IPS-NIHi11 (cell line): ENCODE measurements at places on chromosomes 7 and 10.

GRCh38 chr7:129167817-129168216 is 20.6 kb upstream of the SMO start:
- DNase-seq = no peak

GRCh38 chr10:80356989-80357850 is 639 bp downstream of the DYDC2 start:
- DNase-seq = peak; percentile 49

GRCh38 chr7:136998495-136998894 is 130.0 kb downstream of the CHRM2 start:
- no peak for DNase-seq

DNA sequence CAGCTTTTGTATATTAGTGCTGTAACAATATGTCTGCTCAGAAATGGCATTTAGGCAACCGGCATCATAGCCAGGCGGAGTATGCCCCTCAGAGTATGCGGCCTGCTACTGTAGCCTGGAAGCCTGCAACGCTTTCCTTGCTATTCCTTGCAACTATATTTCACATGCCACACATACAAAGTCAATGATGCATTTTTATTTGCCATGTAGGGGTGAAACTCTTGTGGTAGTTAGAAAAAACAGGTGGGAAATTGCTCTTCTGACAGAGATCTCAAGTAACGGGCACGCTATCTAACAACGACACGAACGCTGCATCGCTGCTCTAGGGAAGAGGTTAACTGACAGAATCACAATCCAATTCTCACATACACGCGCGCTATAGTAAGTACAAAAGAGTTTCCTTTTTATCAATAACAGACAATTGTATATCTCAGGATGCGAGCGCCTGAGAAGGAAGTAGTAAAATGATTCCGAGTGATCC is 5.9 kb downstream of the EBF3 start:
- DNase-seq = no peak

GRCh38 chr7:152891160-152891621 is 131.6 kb downstream of the ACTR3B start:
- no peak for DNase-seq

DNA sequence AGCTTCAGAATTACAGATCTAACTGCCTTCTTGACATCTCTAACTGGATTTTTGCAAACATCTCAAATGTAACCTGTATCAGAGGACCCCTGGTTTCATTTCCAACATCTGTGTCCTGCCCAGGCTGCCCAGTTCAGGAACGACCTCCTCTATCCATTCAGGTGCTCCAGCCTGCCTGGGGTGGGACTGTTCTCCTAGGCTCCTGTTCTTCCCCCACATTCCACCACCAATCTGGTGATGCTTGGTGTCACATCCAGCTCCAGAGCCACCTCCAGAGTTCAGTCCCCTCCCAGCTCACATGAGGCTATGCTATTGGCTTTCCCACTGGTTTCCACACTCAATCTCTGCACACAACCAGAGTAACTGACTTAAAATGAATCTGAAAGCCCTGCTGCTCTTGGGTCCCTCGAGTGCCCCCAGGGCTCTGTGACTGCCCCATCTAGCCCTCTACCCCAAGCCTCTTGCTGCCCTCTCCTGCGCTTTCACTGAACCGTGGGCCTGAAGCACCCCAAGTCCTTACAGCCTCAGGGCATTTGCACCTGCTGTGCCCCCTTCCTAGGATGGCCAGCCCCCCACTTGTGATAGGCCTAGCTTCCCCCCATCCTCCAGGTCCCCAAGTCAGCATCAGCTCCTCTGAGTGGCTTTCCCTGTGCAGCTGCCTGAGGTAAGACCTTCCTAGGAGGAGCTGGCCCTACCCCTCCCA is 46.1 kb downstream of the PPIF start:
- no peak for DNase-seq

GRCh38 chr10:49119746-49120145 is 4.4 kb upstream of the VSTM4 start:
- DNase-seq = no peak

GRCh38 chr7:126079581-126079980 is 1150.0 kb upstream of the POT1 start:
- no peak for DNase-seq

- DNase-seq = peak; percentile 37
These were observed 143.0 kb upstream of the HDAC9 start for GRCh38 chr7:18352339-18353255.

- DNase-seq = no peak
These were observed 99.2 kb downstream of the VOPP1 start for GRCh38 chr7:55472928-55473725.

GRCh38 chr7:91348711-91349110 is 84.5 kb downstream of the FZD1 start:
- no peak for DNase-seq

- no peak for DNase-seq
These were observed 975.8 kb upstream of the AUTS2 start for GRCh38 chr7:68622500-68622899.

DNA sequence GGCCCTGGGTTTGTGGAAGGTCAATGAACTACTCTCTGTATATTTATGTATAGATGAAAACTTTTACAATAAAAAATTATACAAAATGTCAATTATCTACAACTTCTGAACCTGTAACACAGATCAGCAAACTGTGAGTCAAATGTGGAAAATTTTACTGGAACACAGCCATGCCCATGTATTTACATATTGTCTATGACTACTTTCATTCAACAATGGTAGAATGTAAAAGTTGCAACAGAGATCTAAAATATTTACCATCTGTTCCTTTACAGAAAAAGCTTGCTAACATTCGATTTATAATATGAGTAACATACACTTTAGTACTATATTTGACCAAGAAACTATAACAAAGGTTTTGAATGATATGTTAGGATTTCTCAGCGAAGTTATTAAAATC is 481.6 kb downstream of the PARD3 start:
- no peak for DNase-seq

DNA sequence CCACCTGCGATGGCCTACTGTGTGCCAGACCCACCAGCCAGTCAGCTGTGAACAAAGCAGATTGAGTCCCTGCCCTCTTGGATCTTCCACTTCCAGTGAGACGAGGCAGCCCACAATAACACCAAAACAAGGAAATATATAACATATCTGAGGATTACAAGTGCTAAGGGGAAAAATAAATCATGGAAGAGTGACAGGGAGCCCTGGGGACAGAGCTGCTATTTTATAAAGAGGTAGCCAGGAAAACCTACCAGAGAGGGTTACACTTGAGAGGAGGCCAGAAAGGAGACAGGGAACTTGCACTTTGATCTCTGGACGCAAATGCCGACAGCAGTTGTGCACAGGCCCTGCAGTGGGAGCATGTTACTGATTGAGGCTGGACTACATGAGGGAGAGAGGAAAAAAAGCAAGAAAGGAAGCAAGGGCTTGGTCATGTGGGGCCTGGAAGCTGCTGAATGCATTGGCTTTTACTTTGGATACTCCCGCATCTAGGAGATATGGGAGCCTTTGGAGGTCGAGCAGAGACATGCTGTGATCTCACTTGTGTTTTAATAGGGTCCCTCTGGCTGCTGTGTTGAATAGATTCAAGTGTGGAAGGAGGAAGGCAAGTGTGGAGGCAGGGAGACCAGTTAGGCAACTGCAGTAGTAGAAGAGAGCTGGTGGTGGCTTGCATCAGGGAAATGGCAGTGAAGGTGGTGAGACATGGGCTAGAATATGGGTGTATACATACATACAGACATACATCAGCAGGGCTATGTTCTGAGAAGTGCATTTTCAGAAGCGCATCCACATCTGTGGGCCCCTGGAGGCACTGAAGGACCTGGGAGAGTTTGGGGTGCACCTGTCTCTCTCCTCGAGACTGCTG is 26.2 kb downstream of the MINDY4 start:
- no peak for DNase-seq

DNA sequence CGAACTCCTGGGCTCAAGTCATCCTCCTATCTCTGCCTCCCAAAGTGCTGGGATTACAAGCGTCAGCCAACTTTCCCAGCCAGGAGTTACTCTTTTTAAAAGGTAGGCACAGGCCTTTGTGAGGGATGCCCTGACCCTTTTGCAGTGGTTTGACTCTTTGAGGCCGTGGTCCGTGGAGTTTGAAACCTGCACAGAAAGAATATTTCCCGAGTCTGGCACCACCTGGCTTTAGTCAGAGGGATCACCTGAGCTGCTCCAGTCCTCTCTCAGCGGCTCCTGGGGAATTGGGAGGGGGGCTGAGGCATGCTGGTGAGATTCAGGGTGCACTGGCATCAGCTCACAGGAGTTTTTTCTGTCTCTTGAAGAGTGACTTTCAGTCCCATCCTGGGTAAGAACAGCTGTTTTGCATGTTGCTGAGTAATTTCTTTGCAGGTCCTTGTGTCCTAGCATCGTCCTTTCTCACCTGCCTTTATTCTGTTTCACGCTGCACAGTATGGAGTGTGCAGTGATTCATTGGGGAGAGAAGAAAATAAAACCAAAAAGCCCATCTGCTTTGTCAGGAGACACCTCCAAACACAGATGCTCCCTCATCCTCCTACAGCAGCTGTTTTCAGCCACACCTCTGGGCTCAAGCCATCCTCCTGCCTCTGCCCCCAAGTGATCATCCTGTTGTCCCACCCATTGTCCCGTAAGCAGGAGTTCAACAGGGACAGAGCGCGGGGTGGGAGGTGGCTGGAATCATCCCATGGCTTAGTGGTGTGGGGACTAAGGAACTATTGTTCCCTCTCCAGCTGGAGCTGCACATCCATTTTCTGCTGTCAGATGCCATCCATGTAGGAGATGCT is 284.7 kb downstream of the CAMK1D start:
- no peak for DNase-seq

DNA sequence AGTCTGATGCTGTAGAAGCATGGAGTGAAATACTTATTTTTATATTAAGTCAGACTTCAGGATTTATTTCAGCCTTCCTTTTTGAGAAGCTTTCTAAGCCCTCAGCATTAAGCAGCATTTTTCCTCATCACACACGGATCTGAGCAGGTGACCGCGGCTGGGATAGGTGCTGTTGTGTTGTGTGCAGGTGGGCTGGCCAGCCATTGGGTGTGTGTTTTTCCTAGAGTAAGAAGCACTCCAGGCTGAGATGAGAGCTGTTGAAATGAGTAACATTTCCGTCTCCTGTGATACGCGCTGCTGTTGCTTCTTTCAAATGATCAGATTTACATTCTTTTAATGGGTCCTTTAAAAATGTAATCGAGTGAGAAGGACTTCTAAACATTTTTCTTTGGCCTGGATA is 63.9 kb downstream of the INSYN2A start:
- no peak for DNase-seq

DNA sequence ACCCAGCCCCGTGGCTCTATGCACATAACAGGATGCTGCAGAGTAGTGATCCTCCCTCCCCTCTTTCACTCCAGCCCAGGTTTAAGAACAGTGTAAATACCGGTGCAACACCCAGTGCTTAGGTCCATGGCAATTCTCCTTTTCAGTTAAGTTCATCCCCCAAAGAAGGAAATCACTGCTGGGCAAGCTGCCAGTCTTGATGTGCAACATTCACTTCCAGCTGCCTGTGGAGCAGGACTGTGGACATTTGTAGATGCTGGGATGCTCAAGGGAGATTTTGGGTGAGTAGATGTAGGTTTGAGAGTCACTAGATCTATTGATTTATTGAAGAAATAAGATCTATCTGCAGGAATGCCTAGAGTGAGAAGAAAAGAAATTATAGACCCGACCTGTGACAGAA is 294.3 kb upstream of the KIAA1217 start:
- no peak for DNase-seq

GRCh38 chr10:108982159-108982558 is 941.2 kb downstream of the XPNPEP1 start:
- no peak for DNase-seq

DNA sequence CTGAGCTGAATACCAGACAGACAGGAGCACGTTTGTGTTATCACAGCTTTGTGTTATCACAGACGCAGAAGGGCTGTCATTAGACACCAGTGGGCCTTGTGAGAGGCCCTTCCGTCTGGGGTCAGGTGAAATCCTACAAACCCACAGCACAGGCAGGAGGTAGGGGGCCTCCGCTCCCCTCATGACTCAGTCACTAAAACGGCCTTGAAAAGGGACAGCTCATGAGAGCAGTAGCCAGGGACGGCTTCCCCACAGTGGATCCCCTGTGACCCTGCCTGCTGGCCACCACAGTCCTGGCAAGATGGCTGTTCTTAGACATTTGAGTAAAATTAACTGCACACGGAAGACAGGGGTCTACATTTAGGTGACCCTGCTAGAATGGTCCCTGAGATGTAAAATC is 215.8 kb upstream of the PPP2R2D start:
- no peak for DNase-seq

GRCh38 chr7:122329145-122329802 is 24.7 kb upstream of the FEZF1 start:
- peak; percentile 37 for DNase-seq
